Kidney glomerular epithelial cell (primary cell): ENCODE measurements at places on chromosomes 2 and 18.

GRCh38 chr2:101002562-101003277 is 631 bp downstream of the RPL31 start:
- no peak for DNase-seq

DNA sequence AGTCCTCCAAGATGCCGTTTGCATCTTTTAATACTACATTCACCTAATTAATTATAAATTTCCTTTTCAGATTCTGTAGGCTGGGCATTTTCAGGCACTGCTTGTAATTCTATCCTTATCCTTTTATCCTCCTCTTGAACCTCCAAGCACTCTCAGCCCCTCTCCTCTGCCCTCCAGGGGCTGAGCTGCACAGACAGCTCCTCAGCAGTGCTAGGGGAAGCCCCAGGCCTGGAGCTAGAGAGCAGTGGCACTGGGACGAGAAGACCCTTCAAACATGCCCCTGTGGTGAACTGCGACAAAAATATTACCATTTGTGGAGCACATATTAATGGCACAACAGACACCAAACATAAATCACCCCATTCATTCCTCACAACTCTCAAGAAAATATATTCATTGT is 32.9 kb downstream of the CFAP210 start:
- DNase-seq = no peak

DNA sequence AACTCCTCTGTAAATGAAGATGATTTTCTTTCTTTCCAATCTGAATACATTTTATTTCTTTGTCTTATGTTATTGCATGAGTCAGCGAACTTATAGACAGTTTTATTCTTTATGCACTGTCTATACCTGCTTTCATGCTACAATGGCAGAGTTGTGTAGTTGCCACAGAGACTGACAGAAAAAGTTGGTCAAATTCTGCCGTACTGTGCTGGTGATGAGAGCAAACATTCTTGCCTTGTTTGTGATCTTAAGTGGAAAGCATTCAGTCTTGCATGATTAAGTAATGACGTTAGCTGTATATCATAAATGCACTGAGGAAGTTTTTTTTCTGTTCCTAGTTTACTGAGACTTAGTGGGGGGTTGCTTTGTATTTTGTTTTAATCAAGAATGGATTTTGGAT is 32.9 kb downstream of the ZC3H15 start:
- DNase-seq = peak; percentile 92

GRCh38 chr2:17148407-17149145 is 369.7 kb downstream of the RAD51AP2 start:
- peak; percentile 3 for DNase-seq

GRCh38 chr2:44100351-44100750 is 68.3 kb upstream of the PPM1B start:
- DNase-seq = peak; percentile 89

- no peak for DNase-seq
These were observed 347.7 kb upstream of the MAP2 start for GRCh38 chr2:209076151-209076550.

GRCh38 chr2:750628-751027 is 73.4 kb upstream of the TMEM18 start:
- DNase-seq = no peak

- DNase-seq = no peak
These were observed 43.6 kb downstream of the SPRED2 start for GRCh38 chr2:65388596-65389390.

- no peak for DNase-seq
These were observed 441.7 kb upstream of the SOX11 start for GRCh38 chr2:5250482-5250881.

- DNase-seq = no peak
These were observed 12.9 kb upstream of the ETAA1 start for GRCh38 chr2:67384123-67384822.

DNA sequence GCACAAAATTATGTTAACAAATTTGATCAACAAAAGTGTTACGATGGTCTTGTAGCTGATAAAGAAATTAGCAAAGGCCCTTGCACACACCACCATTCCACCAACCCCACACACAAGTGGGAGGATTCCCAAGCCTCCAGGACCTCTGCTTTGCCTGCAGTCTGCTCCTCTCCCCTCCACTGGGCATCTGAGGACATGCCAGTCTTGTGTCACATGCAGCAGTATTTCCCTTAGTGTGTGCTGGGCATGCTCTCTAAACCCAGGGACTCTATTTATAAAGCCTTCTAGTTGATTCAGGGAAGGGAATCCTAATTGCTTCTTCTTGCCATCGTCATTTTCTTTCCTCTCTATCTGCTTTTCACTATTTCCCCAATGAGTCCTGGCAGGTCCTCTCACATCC is 53.3 kb downstream of the KCTD18 start:
- DNase-seq = no peak

GRCh38 chr2:54558188-54559005 is 102.3 kb downstream of the SPTBN1 start:
- DNase-seq = peak; percentile 77

DNA sequence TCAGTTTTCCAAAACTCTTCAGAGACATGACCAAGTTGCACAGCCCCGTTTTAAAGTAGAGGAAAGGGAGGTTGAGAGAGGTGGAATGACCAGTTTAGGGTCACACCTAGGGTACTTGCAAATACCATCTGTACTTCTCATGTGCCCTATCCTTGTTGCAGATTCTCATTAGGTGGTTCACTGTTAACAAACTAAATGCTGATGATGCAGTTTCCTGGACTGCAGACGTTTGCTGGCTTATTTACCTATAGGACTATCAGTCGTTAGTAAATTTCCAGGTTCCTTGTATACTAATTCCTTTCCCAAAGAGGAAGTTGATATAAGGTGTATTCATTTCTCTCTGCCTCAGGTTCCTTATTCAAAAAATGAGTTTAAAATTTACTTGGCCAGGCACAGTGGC is 1.4 kb downstream of the FARP2 start:
- no peak for DNase-seq

- no peak for DNase-seq
These were observed 23.7 kb downstream of the CUL3 start for GRCh38 chr2:224561234-224562005.

GRCh38 chr2:760001-760400 is 82.8 kb upstream of the TMEM18 start:
- no peak for DNase-seq

GRCh38 chr2:133599211-133599803 is 31.0 kb upstream of the NCKAP5 start:
- DNase-seq = no peak

DNA sequence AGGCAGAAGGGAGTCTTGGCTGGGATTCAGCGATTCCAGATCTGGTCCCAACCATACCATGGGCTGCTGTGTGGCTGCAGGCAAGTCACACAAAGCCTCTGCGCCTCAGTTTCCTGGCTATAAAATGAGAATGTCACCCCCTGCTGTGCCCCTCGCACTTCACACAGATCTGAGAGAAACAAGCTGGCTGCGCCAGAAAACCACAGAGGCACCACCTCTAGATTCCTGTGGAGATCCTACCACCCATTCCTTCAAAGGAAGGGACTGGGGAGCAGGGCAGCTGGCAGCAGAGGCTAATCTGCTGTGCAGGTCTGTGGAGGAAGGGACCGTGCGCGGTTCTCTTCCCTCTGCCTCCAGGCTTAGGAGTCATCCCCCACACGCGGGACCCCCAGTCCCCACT is 19.8 kb downstream of the NEURL3 start:
- no peak for DNase-seq

GRCh38 chr2:79938648-79939047 is 365.9 kb downstream of the LRRTM1 start:
- no peak for DNase-seq

GRCh38 chr2:20346565-20347381 is 3.9 kb downstream of the PUM2 start:
- DNase-seq = no peak

- no peak for DNase-seq
These were observed 20.8 kb downstream of the DOK1 start for GRCh38 chr2:74575320-74575719.

DNA sequence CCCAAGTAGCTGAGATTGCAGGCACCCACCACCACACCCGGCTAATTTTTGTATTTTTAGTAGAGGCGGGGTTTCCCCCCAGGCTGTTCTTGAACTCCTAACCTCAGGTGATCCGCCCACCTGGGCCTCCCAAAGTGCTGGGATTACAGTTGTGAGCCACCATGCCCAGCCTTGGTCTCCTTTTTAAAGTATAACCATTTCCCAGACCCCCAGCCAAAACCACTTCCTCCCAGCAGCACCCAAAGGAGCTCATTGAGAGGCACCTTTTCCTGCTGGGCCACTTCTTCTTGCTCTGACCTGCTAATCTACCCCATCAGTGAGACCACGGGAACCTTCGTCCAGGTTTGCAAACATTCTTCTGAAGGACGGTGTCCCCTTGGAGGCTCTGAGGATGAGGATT is 69.9 kb downstream of the INPP5D start:
- DNase-seq = no peak

- no peak for DNase-seq
These were observed 125.6 kb upstream of the HS6ST1 start for GRCh38 chr2:128444121-128444771.

DNA sequence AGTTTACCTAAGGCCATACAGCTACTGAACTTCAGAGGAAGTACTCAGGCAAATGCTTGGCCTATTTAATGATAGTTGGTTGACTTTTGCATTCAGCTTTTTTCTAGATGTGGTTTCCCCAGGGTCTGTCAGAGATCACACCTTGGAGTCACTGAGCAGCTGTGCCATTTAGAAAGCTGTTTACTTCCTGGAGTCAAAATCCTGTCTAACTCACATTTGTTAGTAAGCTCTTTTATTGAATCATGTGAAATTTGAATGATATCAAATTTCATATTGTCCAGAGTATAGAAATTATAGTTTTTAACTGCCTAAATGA is 7.6 kb upstream of the TRIB2 start:
- DNase-seq = no peak

DNA sequence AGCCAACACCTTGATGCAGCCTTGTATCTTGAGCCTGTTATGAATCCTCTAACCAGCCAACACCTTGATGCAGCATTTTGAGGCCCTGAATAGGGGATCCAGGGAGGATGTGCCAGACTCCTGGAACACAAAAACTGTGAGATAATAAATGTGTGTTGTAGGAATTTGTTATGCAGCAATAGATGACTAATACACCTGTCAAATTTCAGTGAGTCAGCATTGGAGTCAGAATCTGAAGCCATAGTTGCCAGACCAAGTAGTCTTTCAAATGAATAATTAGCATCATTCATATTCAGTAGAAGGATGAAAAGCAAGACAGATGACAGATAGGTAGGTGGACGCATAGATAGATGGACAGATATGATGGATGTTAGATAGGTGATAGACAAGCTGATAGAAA is 942.5 kb upstream of the SLC39A10 start:
- DNase-seq = no peak

DNA sequence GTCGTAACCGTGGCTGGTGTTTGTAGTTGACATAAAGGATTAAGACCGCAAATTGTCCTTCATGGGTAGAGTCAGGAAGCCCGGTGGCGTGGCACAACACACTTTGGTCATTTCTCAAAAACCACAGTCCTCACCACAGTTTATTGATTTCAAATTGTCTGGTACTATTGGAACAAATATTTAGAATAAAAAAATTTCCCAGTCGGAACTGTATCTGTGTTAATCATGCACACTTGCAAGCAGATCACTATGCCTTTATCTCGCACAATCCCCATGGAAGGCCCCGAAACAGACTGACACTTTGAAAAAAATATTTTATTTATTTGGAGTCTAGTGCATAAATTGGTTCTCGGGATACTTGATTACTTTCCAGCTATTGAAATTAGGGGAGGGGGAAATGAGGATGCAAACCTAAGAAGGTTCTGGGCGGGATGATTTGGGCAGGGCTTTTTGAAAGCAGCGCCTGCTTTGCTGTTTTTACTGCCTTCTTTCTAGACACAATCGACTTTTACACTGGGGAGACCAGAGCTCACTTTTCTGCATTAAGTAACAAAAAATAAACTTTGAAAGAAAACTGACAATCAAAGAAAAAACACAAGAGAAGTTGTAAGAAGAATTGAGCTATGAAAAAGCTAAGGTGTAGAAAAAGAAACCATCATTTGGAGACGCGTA is 15.4 kb upstream of the HOXD1 start:
- DNase-seq = no peak

- DNase-seq = no peak
These were observed 83.8 kb downstream of the LONRF2 start for GRCh38 chr2:100238471-100238870.

DNA sequence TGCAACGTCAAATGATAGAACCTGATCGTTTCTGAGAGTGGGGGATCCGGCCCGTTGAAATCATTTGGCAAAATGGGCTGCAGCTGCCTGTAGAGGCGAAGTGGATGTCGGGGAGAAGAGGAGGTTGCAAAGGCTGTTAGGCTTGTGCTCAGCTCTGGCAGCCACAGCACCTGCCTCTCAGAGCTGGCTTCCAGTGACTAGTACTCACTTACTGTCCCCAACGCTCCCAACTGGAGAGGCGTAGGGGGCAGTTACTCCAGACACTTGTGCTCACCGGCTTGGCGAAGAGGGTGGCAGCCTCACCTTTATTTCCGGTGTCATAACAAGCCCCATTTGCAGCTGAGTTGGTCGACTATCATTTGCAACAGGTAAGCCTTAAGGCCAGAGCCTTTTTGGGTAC is 37.9 kb downstream of the NCK2 start:
- DNase-seq = no peak

DNA sequence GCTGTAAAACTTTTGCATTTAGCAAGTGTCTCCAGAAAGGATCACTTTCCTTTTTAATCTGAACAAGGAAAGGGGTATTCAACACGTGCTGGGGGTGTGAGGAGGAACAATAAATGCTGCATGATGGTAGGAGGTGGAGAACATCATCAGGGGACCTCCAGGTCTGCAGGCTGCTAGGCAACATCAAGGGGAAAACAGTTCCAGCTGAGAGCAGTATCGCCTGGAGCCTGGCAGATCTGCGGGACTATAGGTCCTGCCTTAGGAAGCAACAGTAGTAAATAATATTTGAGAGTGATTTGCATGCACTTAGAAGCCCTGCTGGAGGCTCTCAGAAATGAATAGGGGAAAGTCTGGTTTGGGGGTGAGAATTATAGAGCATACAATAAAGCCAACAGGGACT is 175.6 kb downstream of the SUCLG1 start:
- DNase-seq = no peak

DNA sequence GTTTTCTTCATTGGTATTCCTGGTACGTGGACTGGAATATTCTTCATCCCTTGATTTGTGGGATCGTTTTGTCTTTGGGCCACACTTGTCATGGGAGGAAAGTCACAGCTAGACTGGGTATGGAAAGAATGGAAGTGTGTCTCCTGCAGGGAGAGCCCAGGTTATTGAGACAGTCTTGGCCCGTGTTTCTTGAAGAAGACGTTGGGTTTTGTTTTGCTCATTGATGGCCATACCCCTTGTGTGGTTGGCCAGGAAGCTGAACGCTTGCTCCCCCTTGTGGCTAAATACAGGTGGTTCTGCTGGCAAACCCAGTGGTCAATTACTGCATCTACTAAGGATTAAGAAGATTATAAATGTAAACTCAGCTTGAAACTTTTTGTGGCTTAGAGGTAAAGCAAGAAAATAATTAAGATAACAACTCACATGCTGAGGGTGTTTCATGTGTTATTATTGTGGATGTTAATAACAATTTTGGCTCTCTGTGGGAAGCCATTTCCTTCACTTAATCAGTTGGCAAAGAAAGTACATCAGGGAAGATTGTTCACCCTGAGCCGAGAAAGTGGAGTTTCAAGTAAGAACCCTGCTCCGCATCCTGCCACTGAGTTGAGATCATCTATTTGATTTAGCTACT is 91.8 kb downstream of the NEDD4L start:
- peak; percentile 55 for DNase-seq
